ENCODE measurements at places on chromosomes 5 and 9.

GRCh38 chr9:97039514-97039860, 545 bp upstream of the CTSV start:
- DNase-seq, result no peak

DNA sequence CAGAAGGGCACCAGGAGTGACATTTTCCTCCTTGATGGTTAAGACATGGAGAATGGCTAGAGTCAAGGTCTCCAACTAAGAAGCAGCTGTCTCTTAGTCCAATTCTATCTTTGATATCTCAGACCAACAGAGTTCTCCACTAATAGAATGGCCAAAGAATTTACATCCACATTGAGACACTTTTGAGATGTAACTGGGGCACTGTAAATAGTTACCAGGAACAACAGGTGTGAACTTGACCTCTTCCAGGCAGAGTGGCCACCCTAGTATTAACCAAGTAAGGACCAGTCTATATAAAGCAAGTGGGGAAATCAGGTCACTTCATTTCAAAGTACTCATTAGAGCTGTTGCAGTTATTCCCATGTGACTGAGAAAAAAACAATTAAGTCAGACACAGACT, 159.7 kb upstream of the RAD23B start:
- DNase-seq, result no peak

- no peak for DNase-seq
These were observed at the start of gene CBY3 for GRCh38 chr5:179680780-179681401. CBY3 (minus strand) TSS chr5:179681034; CDS start chr5:179680918, 116 bp downstream.

DNA sequence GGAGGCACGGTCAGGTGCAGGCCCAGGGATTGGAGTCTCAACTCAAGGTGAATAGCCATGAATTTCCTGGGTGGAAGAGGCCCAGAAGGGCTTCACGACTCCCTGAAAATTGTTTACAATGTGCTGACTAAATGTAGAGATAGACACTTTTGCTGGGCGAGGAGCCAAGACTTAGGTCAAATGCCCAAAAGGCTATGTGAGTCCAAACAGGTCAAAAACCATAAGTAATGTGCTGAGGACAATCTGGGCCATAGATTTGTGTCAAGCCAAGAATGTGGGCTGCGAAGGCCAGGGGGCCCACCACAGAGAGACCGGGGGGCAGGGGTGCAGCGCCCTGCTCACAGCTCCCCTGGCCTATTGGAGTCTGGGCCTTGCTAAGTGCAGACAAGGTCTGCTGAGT, 197.8 kb downstream of the HSPA4 start:
- DNase-seq, result no peak

DNA sequence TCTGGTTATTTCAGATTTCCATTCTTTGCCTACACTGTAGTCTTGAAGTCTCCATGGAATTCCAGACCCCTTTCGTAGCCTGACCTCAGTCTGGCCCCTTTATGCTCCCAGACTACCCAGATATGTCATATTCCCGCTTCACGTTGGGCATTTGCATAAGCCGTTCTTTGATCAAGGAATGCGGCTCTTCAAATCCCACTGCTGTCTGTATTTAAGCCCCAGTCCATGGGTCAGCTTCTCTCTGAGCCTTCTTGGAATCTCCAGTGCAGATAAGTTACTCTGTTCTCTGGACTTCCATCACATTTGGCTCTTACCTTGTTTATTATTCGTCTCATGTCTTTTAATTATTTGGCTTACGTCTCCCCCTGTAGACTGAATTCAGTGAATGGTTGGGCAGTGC, 97.4 kb downstream of the PARP8 start:
- DNase-seq, result no peak

DNA sequence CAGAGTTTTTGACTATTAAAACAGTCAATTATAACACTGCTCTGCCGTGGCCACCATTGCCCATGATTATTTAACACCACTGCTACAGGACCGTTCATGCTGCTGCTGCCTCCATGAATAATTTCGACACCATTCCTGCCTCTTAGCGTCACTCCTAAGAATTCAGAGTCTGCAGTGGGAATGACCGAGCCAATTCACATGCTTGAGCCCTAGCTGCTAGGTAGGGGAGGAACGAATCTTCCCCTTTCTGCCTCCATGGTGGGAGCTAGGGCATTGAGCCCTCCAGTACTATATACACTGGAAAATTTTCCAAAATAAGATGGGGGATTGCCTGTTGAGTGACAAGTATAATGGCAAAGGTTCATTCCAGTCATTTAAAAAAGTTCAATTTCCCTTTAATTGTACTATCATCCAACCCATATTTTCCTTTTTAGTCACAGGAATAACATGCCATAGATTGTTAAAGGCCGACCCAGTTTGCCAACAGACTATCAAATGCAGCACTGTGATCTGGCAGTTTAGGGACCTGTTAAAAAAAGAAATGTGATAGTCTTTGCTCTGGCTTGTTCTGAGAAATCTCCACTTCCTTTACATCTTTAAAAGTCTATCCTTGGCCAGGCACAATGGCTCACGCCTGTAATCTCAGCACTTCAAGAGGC, 13.5 kb upstream of the B4GALT1 start:
- no peak for DNase-seq

- no peak for DNase-seq
These were observed 707 bp downstream of the GTF3C5 start for GRCh38 chr9:133031496-133031911.

- no peak for DNase-seq
These were observed 146.1 kb upstream of the ZNF462 start for GRCh38 chr9:106716820-106717219.

- DNase-seq, result no peak
These were observed 104.5 kb downstream of the RGS3 start for GRCh38 chr9:113568081-113568435.

GRCh38 chr9:35236692-35237091, 74.9 kb downstream of the UNC13B start:
- no peak for DNase-seq

DNA sequence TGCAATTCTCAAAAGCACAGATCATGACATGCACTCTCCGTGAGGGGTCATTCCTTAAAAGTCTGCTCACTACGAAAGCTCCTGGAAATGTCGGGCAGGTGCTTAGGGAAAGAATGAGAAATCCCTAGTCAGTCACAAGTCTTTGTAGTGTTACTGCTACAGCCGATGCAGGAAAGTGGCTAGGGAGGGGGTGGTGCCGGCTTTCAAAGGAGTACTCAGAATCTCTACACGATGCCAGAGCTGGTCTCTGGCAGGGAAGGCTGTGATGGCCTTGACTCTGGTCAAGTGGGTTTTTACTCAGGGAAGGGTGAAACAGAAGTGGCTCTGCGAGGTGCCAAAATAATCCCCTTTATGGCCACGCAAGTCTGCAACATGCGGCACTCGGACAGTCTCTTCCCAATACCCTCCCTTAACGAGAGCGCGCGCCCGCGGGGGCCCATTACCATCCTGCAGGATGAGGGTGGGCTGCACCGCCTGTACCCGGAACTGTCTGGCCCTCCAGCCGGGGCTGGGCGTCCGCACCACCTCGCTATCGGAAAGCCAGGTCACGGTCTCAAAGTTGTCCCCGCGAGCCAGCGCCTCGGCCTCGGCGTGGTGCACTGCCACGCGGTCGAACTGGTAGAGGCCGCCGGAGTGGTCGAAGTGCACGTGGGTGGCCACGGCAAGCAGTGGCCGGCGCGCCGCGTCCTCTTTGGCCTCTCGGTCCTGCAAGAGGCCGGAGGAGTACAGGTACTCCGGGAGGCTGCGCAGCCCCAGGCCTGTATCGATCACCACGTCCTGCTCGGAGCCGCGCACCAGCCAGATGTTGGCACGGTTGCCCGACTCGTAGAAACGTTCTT, 956 bp downstream of the MBLAC2 start:
- peak; percentile 4 for DNase-seq

DNA sequence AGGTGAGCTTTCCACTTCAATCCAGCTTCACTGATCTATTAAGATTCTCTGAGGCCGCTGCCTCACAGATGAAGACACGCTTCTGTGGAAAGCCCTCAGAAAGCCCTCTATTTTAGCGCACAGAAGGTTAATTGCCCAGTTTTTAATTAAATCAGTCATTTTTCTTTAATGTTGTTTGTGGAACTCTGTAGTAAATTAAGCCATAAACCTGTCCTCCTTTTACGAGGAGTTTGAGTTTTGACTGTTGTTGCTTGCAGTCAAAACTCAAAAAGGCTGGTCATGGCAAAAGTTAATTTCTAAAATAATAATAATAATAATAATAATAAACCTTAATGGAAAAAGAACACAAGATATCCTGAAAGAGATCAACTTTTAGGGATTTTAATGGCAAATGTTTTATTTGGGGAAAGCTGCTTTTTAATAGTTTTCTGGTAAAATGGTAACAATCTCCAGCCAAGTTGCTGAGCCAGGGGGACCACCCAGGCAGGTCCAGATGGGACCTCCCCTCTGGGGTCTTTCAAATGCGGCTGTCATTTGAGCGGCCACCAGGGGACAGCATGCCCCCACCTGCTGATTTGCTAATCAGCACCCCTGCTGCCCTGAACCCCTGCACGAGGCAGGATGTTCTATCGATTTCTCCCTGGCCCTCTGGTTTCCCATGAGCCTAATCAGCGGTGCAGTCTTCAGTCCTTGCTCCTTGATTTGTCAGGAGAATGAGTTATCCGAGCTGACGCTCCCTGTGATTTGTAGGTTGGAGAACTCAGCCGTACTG, 247.2 kb downstream of the FSTL4 start:
- DNase-seq, result no peak

GRCh38 chr5:115168829-115169486, 750 bp downstream of the TRIM36 start:
- no peak for DNase-seq

- DNase-seq, result no peak
These were observed 6.0 kb downstream of the ALDH1A1 start for GRCh38 chr9:72946821-72947220.

- no peak for DNase-seq
These were observed 260.8 kb downstream of the AUH start for GRCh38 chr9:91100878-91101450.

GRCh38 chr9:131799177-131799823, 59.4 kb upstream of the RAPGEF1 start:
- DNase-seq, result peak; percentile 42

- DNase-seq, result no peak
These were observed 14.6 kb downstream of the CCNJL start for GRCh38 chr5:160297776-160298175.

DNA sequence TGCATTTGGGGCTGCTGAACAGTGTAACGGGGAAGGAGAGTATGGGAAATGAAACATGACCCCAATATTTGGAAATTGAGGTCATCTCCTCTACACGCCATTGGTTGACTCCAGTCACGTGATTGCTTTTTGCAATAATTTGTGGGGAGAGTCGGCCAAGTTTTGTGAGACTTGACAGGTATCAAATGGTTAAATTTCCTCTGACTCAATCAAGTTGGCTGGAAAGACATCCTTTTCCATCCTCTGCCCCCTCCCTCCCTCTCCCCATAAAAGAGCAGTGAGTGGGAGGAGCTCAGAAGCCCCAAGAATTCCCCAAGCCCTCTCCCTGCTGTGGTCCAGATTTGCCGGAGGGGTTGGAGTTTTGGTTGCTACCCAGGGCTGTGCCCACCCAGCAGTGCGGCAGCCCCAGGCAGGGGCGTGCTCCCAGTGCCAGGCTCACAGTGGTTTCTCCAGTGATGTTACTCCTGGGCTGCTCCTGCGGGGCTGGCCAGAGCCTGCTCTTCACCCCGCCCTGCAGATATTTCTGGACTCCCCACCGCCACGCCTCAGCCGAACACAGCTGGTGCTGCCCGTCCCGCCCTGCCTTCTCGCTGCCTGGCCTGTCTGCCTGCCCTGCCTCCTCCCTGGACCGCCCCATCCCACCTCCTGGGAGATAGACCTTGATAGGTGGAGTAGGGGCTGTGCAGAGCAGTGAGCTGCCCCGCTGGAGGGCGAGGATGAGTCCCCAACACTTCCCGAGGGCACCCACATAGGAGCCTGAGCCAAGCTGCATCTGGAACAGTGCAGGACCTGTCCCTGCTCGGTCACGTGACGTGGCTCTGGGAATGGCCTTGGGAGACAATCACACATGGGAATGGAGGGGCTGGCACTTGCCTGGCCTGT, 3.4 kb downstream of the COL5A1 start:
- no peak for DNase-seq

DNA sequence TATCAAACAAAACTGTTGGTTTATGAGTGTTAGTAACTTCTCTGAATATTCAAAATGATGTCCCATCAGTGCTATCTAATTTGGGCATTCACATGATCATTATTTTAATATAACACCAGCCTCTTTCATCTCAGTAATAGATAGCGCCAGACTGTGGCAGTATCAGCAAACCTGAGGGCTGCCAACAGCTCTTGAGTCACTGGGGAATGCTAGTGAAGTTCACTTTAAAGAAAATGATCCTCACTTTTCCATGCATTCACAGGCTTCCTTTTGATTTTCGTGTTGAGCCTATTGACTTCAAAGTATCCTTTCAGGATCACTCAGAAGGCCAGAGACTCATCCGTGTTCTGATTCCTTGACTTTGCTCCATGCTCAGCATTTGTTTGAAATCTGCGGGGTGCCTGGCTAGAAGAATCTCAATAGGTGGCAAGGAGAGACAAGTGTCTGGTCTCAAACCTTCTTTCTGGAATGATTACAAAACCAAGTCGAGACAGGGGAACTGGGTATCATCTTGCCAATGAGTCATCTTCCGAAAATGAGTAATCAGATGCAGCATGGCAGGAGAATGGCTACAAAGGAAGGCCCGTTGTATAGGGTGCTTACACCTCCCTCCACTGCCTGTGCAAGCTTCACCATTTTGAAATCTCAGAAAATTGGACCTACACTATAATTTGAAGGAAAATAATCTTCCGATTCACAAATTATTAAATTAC, 509.1 kb downstream of the RASEF start:
- DNase-seq, result no peak

- DNase-seq, result no peak
These were observed 446.1 kb upstream of the CDH10 start for GRCh38 chr5:25090854-25091253.

DNA sequence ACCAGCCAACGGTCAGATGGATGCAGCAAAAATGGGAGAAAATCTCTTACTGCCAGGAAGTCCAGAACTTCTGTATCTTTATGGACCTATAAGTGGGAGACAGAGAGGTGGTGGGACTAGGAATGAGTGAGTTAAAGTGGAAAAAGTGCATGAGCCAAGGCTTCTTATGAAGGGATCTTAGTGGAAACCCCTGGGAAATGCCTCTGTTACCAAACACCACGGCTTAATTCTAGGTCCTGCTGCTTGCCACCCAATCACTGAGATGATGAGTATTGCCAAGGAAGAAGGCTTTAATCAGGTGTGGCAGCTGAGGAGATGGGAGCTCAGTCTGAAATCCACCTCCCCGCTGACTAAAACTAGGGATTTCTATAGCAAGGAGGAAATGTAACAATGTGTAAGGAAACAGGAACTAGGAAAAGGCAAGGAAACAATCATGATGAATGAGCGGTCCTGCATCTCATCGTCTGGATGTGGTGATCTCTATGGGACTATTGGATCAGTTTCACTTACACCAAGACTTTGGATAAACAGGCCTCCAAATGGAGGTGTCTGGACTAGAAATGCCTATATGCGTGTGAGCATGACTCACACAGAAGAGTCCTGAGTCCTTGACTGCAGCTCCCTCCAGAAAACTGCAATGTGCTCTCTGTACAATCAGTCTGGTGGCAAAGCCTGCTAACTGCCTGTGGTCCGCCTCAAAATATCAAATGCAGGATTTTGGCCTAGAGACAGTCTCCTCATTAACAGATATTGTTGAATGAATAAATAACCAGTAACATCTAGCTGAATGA, 98.2 kb upstream of the PRR16 start:
- no peak for DNase-seq
